ENCODE measurements at places on chromosomes 2 and 18.

DNA sequence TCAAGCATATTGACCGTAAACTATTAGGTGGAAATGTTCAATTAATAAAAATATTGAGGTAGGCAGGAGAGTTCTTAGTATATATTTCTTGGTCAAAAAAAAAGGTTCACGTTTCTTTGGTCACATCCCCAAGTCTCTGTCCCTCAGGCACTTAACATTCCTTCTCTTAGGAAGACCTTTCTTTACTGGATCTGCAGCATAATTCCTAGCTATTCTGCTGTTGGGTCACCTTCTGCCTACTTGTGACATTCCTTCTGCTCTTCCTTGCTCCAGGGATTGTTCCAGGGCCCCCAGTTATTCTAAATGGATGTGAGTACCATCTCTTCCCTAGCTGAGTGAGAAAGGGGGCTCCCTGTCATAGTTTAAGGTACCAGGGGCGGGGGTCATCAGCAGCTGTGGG lies 4.2 kb downstream of the UGP2 start:
- DNase-seq: no peak

DNA sequence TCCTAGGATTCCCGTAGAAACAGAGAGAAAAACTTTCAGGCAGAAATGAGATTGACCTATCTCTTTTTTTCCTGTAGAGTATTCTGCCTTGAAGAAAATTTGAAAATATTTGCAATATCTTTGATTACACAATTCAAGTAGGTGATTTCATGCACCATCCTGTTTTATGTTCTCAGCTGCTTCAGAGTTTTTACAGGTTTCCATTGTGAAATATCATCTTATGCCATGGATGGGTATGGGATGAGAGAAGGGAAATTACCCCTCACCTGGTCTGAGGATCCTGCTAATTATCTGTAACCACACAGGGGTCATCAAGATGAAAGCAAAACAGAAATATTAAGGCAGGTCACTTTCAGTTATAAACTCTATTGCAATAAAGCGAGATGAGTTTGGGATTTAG lies 264.8 kb downstream of the TXNL1 start:
- no peak for DNase-seq

DNA sequence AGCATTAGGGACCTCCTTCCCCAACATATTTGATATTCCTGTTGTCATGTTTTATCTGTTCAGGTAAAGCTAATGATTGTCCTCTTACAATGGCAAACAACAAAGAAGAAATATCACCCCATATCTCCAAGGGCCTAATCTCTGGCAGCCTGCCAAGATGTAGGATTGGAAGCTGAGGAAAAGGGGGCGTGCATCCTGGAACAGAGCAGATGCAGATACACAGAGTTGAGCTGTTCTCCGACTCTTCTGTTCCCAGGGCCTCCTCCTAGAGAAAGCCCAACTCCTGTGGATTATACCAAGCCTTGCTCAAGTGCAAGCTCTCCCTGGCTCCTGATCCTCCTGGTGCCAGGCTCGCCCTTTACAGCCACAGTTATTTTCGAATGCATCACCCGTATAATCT lies 35.2 kb upstream of the CD207 start:
- DNase-seq: no peak

- DNase-seq: no peak
These were observed 823.2 kb upstream of the SALL3 start for GRCh38 chr18:78156466-78156865.

All from NCI-H1694 (cell line).